ENCODE measurements at places on chromosomes 16 and 17.

GRCh38 chr17:55348749-55349354 is 72.8 kb downstream of the MMD start:
- no peak for DNase-seq

DNA sequence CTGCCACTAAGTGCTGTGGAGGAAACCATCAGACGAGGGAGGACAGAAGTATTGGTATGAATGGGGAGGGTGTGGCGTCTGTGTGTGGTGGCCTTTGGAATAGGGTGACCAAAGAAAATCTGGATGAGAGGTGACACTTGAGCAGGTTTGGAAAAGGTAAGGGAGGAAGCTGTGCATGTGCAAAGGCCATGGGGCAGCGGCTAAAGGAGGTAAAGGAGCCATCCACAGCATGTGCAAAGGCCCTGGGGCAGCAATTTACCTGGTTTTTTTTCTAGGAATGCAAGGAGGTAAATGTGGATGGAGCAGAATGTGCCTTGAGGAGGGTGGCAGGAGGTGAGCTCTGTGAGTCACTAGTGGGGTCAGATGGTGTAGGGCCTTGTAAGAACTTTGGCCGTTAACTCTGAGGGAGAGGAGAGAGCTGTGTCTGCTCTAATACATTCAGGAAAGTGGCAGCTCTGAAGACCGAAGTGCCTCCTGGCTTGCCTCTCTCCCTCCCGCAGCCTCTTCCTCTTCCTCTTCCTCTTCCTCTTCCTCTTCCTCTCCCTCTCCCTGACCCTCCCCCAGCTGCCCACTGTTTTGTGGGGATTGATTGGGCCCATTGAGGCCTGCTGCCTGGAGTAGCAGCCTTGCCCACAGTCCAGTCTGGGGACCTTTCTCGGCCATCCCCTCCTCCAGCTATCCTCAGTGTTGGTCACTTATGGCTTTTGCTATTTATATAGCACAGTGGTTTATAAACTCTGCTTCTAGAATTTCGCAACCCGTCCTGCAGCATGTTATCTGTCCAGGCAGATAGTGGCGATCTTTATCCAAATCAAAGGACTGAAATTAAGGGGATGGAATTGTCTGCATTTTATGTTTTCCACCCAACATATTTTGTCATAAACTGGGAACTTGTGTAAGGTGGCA is 38.7 kb downstream of the CMIP start:
- no peak for DNase-seq

DNA sequence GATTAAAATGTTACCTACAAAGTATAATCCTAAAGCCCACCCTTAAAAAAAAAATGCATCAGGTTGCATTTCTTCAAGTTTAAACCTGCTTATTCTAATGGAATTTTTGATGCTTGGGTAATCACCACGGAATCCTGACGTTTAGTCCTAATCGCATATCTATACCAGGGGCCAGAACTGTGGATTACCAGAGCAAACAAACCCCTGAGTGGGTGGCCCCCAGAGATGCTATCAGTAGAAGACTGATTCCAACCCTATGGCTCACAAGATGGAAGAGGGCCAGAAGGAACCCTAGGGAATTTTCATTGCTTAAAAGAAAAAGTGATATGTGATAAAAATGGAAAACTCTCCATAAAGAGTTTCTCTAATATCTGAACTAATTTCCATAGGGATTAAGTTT is 152.2 kb upstream of the NOG start:
- no peak for DNase-seq

DNA sequence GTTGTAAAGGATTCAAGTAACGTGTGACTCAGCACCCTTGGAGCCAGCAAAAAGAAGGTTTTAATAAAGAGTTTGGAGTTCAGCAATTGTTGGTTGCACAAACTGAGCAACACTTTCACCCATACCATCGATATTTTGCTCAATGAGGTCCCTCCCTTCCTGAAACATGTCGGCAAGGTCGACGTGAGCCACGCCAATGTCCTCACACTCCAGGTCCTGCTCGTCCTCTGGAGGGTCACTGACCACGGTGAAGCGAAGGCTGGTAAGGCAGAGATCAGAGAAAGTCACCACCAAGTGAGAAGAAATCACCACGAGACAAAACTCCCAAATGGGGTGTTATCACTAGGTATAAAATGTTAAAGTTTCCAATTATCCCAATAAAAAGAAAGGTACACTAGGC is 98.3 kb downstream of the RPGRIP1L start:
- no peak for DNase-seq

DNA sequence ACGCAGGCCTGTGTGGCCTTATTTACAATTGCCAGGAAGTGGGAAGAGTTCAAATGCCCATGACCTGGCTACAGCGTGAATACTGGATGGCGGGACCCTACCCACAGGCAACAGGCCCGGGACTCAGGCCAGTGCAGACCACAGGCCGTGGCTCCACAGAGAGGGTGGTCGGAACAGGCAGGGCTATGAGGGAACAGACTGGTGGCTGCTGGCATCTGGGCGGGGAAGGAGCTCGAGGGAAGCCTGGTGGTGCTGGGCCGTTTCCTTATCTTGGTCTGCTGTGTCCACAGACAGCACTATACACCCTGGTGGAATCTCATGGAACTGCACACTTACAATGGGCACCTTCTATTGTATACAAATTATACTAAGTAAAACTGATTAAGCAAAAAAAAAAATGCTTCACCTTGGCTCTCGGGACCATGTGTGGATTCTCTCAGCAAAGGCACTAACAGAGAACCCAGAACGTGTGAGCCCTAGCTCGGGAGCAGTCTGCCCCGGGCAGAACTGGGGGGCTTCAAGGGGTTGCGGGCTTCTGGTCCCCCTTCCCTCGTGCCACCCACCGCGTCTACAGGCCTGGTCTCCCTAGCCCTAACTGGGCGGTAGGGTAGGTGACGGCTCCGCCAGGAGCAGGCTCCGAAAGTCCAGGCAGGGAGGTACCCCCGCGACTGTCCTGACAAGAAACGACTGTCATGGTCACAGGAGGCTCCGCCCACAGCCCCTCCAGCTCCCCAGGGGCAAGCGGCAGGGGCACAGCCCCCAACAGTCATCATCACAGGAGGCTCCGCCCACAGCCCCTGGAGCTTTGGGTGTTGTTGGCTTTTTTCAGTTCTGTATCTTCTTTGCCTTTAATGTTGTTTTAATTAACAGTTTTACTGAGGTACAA is 21.8 kb downstream of the CEP131 start:
- DNase-seq, result no peak

DNA sequence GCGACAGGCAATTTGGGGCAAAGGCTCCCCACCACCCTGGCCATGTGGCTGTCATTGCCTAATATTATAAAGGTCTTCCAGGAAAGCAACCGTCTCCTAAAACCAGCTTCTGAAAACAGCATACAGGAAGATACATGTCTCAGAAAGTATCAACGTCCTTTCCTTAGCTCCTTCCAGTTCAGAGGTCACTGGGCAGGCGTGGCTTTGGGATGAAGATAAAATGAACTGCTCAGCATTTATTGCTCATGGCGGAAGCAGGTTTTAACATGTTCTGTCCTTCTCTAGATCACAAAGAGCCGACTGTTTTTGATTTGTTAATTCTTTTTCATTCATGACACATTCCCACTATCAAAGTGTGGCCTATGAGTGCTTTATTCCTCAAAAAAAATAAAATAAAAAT is 8.0 kb downstream of the CFAP20 start:
- DNase-seq, result no peak

DNA sequence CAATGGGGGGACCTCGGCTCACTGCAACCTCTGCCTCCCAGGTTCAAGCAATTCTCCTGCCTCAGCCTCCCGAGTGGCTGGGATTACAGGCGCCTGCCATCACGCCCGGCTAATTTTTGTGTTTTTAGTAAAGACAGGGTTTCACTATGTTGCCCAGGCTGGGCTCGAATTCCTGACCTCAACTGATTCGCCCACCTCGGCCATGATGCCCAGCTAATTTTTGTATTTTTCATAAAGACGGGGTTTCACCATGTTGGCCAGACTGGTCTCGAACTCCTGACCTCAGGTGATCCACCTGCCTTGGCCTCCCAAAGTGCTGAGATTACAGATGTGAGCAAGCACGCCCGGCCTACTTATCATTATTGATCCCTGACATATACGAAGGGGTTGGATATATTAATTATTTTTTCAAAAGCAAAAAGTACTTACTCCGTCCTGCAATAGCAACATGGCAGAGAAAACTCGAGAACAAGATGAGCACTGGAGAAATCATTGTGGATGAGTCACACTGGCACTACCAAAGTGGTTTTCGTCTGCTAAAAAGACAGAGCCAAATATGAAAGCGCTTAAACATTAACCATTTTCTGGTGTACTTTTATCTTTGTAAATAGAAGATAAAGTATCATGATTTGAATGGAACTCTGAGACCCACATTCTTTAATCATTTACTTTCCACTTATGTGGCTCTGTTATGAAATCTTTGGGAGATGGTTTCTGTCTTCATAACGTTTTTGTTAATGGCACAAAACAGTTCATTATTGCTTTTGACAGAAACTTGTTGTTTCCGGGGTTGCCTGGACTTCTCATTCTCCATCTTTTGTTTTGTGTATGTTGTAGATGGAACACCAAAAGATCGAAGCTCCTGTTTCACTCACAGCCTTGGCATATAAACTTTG is at the start of gene APOH:
Gene APOH (minus strand): TSS at position 529 of the 896 bp plus-strand sequence. CDS start 36 bp downstream, at position 493.
- no peak for DNase-seq

DNA sequence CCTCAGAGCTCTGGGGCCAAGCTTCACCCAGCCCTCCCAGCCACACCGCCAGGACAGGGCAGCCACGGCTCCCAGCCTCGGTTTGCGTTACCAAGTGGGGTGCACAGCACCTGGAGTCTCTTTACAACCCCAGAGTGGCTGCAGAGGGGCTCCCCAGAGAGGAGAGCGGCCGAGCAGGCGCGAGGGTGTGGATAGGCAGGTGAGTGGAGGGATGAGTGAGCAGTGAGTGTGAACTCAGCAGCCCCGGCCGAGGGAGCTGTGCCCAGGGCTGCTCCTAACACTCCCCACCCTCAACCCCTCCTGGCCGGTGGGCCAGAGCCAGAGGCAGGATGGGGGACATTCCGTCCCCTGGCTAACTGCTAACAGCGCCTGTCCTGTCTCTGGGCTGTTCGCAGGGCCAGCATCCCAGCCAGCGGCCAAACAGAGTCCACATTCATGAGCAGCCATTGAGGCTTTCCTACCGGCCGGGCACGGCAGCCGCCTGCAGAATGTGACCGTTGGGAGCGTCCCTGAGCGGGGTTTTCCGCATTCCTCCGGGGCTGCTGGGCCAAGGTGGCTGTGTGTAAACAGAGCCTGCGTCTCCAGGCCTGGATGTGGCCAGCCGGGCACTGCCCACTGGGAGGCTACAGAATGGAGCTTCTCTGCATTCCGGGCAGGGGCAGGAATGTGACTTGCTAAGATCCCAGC is 5.3 kb downstream of the ZNF469 start:
- no peak for DNase-seq

- DNase-seq, result no peak
These were observed 387.6 kb upstream of the MAF start for GRCh38 chr16:79988089-79988488.

All from esophagus squamous epithelium (tissue), 5 donors.